ENCODE measurements at places on chromosomes 16 and 17. TPM values are rescaled to one million over a fixed set of nuclear protein-coding genes. Genes with fewer than 3 reads are reported as not detected.

Gene SAP30BP
- total RNA-seq, result 32.5 TPM

Gene MEFV
- total RNA-seq, result 3.3 TPM

GRCh38 chr16:30493941-30494488 lies 21.5 kb downstream of the ITGAL start:
- no peaks in the 10 kb centered on the region for H3K27me3 ChIP-seq
- H3K4me1 ChIP-seq, result peaks cover 9% of the 10 kb centered on the region
- no peaks in the 10 kb centered on the region for H3K36me3 ChIP-seq
- H3K4me3 ChIP-seq, result no peak overlapping the region
- no peak for DNase-seq

DNA sequence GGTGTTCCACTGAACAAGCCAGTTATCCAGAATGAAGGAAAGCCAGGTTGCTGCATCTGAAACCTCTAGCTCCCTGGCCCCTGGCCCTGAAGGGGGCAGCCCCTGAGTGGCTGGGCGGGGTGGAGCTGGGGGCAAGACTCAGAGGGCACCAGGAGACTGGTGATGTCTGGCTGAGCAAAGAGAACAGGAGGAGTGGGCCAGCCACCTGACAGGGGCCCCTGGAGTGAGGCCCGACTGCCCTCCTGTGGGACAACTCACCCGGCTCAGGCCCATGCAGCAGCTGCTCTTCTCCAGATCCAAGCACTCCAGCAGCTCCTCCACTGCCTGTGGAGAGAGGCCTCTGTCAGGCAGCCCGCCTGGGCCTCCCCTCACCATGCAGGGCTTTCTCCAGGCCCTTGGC lies 60.4 kb downstream of the PIPOX start:
- no peak overlapping the region for H3K27ac ChIP-seq
- no peak overlapping the region for H3K4me3 ChIP-seq
- peaks cover 55% of the 10 kb centered on the region for H3K36me3 ChIP-seq

Gene DOC2B
- 1.0 TPM for total RNA-seq

- H3K27me3 ChIP-seq, result no peaks in the 10 kb centered on the region
- H3K27ac ChIP-seq, result no peak overlapping the region
- peaks cover 14% of the 10 kb centered on the region for H3K4me1 ChIP-seq
- no peaks in the 10 kb centered on the region for H3K36me3 ChIP-seq
- DNase-seq, result no peak
- H3K4me3 ChIP-seq, result no peak overlapping the region
Measured at GRCh38 chr16:87543436-87544191, 50.8 kb upstream of the ZCCHC14 start.

Data from liver (tissue), 10 donors.